Hindlimb muscle (tissue), 1 donor: ENCODE measurements at places on chromosomes 7 and 10. TPM values are rescaled to one million over a fixed set of nuclear protein-coding genes. Genes with fewer than 3 reads are reported as not detected.

TRIM50 gene
- polyA plus RNA-seq = 0.57 TPM

TRUB1 gene
- polyA plus RNA-seq = 20.0 TPM

ADCYAP1R1 gene
- 10.5 TPM for polyA plus RNA-seq

ARHGEF35 gene
- 1.3 TPM for polyA plus RNA-seq

DNA sequence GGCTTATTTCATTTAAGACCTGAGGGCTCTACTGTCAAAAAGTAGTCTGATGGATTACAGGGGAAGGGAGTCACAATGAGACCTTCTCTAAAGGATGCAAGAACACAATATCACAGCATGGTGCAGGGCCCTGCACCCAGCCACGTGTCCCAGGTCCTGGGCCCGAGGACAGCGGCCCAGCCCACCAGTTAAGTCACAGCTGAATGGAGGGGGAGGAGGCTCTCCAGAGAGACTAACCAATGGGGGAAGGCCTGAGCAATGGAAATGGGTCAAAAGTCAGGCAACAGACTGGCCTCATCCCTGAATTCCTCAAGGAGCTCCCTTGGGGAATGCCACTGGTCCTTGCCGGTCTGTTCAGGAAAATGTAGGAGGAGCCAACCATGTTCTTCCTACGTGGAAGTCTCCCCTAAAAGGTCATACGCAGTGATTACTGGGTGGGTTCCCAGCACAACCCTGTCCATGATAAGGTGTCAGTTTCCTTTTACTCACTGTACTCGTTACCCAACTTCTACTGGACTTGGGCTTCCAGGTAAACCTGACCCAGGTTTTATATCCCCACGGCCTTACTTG is 28.3 kb downstream of the CCDC3 start:
- DNase-seq = no peak

GRCh38 chr10:106935978-106936451 is 228.5 kb downstream of the SORCS1 start:
- DNase-seq = no peak

- DNase-seq = peak; percentile 71
Observed at GRCh38 chr10:86953747-86954680, 3.4 kb downstream of the MMRN2 start.

DNA sequence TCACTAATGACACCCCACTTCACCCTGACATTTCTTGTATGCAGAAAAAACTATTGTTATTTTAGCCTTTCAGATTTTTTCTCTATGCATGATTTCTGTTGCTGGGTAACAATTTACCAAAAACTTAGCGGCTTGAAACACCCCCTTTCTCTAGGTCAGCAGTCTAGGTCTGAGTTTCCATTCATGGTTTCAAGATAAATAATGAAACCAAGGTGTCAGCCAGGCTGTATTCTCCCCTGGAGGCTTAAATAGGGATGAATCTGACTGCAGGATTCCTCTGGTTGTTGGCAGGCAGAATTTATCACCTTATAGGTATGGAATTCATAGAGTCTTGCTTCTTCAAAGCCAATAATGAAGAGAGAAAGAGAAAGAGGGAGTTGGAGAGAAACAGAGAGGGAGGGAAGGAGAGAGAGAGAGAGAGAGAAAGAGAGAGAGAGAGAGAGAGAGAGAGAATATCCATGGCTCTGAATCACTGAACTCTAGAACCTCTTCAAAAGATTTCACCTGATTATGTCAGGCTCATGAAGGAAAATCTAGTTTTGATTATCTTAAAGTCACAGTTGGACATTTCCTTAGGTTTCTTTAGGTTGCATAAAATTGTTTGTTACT is 1224.6 kb upstream of the LRRTM3 start:
- DNase-seq = no peak

- DNase-seq = no peak
Observed at GRCh38 chr10:125147971-125148439, 12.4 kb downstream of the CTBP2 start.

- no peak for DNase-seq
Observed at GRCh38 chr10:74681917-74682627, 144.3 kb upstream of the KAT6B start.

DNA sequence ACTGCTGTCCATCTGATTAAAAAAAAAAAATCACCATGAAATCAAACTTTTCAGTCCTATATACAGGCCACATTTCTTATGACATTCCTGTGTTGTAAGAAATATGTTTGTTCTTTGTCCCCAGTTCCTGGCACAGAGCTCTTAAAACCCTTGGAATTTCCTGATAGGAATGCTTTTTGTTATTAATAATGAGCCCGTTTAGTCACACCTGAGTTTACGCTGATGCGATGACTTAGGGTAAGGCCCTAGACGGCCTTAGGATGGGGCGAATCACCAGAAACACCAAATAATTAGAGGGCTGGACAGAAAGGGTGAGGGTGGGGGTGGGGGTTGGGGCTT is 17.5 kb downstream of the TSPAN15 start:
- no peak for DNase-seq

- no peak for DNase-seq
Observed at GRCh38 chr10:125257521-125258108, 97.3 kb upstream of the CTBP2 start.

- peak; percentile 32 for DNase-seq
Observed at GRCh38 chr10:78856421-78856820, 212.3 kb upstream of the ZMIZ1 start.

GRCh38 chr10:78424723-78425122 is 391.1 kb downstream of the RPS24 start:
- DNase-seq = no peak

- no peak for DNase-seq
Observed at GRCh38 chr7:29196971-29197595, 2.5 kb downstream of the CHN2 start.
